Right ventricle myocardium superior (tissue), 1 donor: ENCODE measurements at places on chromosomes 7 and 10. TPM values are rescaled to one million over a fixed set of nuclear protein-coding genes. Genes with fewer than 3 reads are reported as not detected.

RBP3 gene
- not detected for total RNA-seq

GPR85 gene
- 0.59 TPM for total RNA-seq

NRBF2 gene
- total RNA-seq = 7.7 TPM

KLF14 gene
- total RNA-seq = not detected

KNDC1 gene
- not detected for total RNA-seq

DENND2A gene
- 11.6 TPM for total RNA-seq

SNCG gene
- 23.5 TPM for total RNA-seq

C10orf67 gene
- total RNA-seq = 0.54 TPM
